ENCODE measurements at places on chromosomes 6 and 20. TPM values are rescaled to one million over a fixed set of nuclear protein-coding genes. Genes with fewer than 3 reads are reported as not detected.

The IPCEF1 gene
- total RNA-seq = 11.6 TPM

The BTNL2 gene
- not detected for total RNA-seq

The TULP1 gene
- not detected for total RNA-seq

The FILIP1 gene
- total RNA-seq = not detected

The LRRC73 gene
- 0.19 TPM for total RNA-seq

The SLC22A3 gene
- total RNA-seq = not detected

The CTSA gene
- 45.6 TPM for total RNA-seq

The CALHM4 gene
- not detected for total RNA-seq

The SLC17A4 gene
- not detected for total RNA-seq

The RPP21 gene
- 38.1 TPM for total RNA-seq

The LIME1 gene
- total RNA-seq = 10.2 TPM

The HNF4A gene
- not detected for total RNA-seq

The PRSS16 gene
- 2.0 TPM for total RNA-seq

The GABBR1 gene
- 35.9 TPM for total RNA-seq

The DOK5 gene
- total RNA-seq = 2.9 TPM

The MEP1A gene
- not detected for total RNA-seq

The RCAN2 gene
- total RNA-seq = 0.57 TPM

The B3GALT4 gene
- total RNA-seq = 2.8 TPM

The FRK gene
- 0.02 TPM for total RNA-seq

The MYLK2 gene
- 0.39 TPM for total RNA-seq

The KCNK5 gene
- 15.8 TPM for total RNA-seq

The TRIM31 gene
- not detected for total RNA-seq

The KIAA0408 gene
- total RNA-seq = 2.6 TPM

The TFAP2C gene
- total RNA-seq = not detected

The FRMD1 gene
- not detected for total RNA-seq

The STX7 gene
- total RNA-seq = 13.3 TPM

The DEF6 gene
- 74.1 TPM for total RNA-seq

The BMP6 gene
- total RNA-seq = 0.14 TPM

The CCN6 gene
- total RNA-seq = 0.32 TPM

The TCF21 gene
- total RNA-seq = not detected

The LY86 gene
- total RNA-seq = 0.90 TPM

The TCP1 gene
- total RNA-seq = 496 TPM

The SMIM26 gene
- 64.4 TPM for total RNA-seq

The RGS17 gene
- total RNA-seq = not detected

The TTLL9 gene
- total RNA-seq = not detected

The RHAG gene
- total RNA-seq = not detected

The SUPT3H gene
- total RNA-seq = 15.5 TPM

The CCR6 gene
- total RNA-seq = 3.4 TPM

The WFDC10B gene
- not detected for total RNA-seq

The TREML1 gene
- total RNA-seq = not detected

The GMPR gene
- total RNA-seq = 1.6 TPM

The CST4 gene
- not detected for total RNA-seq

The ZSCAN23 gene
- 2.9 TPM for total RNA-seq

The HCK gene
- not detected for total RNA-seq

The GPR6 gene
- total RNA-seq = not detected

The MLN gene
- total RNA-seq = not detected

The ZNF512B gene
- total RNA-seq = 12.6 TPM

The PTPRK gene
- total RNA-seq = 5.0 TPM

The RNF144B gene
- 3.9 TPM for total RNA-seq

The ABHD16A gene
- total RNA-seq = 25.1 TPM

The MROH8 gene
- 3.0 TPM for total RNA-seq

Measured in activated CD4-positive, alpha-beta T cell treated with anti-CD3 and anti-CD28 coated beads for 36 hours (primary cell).